Right lung (tissue), 10 donors: ENCODE measurements at places on chromosomes 1 and 21. TPM values are rescaled to one million over a fixed set of nuclear protein-coding genes. Genes with fewer than 3 reads are reported as not detected.
A peak's percentile ranks its signal among the peaks of the same experiment; 100 is the strongest.

- DNase-seq = no peak
These were observed 31.9 kb upstream of the ECE1 start for GRCh38 chr1:21321963-21322680.

GRCh38 chr21:21332492-21332891 is 334.3 kb downstream of the NCAM2 start:
- DNase-seq = no peak

DNA sequence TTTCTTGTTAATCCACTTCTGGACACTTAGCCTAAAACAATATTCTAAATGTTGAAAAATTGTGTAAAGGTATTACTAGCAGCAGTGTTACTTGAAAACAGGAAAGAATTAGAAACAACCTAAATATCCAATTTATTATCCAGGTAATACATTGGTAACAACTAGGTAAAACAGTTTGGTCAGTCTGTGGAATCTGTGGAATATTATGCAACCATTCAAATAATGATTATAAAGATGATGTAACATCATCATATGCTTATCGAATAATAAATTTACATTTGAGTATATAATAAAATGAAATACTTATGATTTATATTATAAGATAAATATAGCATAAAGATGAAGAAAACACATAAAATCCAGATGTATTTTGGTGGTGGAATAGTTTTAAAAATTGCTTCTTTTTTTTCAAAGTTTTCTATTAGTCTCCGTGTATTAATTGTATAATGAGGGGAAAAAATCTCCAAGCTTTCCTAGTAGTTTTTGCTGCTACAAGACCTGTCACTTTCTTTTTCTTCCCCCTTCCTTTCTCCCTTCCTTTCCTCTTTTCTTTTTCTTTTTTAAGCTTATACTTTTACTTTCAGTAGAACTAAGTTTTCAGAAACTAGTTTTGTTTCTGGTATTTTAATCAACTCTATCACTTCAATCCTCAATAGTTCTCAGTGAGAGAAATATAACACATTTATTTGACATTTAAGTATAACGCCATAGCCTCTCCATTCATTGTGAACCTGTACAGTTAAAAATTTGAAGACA is 197.8 kb upstream of the HMCN1 start:
- no peak for DNase-seq

GRCh38 chr21:44499211-44499560 is 40.8 kb downstream of the KRTAP10-1 start:
- no peak for DNase-seq

DNA sequence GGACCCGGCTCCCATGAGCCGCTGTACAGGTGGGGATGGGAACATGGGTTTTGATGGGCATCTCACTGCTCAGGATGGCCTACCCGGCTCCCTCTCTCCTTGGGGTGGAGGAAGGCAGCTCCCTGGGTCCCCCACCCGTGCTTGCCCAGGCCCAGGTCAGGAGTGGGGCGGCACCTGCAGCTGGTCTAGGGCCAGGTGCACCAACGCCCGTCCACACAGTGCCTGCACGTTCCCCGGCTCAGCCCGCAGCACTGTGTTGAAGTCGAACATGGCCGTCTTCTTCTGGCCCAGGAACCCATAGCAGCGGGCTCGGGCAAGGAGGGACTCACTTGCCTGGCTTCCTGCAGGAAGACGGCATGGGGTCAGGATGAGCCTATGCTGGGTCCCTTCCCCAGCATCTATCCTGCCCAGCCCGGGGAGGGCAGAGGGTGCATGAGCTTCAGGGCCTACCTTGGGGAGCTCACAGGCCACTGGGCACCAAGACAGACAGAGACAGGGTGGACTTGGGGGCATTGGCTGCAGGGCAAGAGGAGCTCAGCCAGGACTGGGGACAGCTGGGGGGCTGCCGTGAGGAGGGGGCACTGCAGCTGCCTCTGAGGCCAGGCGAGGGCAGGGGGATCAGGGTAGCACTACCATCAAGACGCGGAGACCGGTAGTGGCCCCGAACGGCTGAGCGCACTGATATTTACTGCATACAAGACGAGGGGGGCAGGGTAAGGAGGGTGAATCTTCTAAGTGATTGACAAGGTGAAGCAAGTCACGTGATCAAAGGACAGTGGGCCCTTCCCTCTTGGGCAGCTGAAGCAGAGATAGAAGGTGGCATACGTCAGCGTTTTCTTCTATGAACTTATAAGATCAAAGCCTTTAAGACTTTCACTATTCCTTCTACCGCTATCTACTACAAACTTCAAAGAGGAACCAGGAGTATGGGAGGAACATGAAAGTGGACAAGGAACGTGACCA is 17.8 kb downstream of the TTC34 start:
- DNase-seq = no peak

DNA sequence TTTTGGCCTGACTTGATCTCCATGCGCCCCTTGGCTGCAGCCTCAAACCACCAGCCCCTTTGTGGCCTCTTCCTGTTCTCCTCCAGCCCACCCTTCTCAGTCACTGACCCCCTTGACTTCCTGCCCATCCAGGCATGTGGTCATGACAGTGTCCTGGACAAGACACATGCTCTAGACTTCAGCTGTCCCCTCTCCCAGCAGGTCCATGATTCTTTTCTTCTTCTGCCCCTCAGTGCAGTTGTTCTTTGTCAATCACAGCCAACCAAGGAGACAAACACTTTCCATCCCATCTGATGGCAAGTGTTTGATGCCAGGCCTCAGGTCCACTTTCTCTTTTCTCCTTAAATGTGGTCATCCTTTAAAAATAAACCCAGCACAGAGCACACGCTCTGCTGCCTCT is 49.7 kb downstream of the SYT6 start:
- no peak for DNase-seq

- DNase-seq = peak; percentile 26
These were observed 56.7 kb upstream of the B3GALT5 start for GRCh38 chr21:39555911-39556590.

- DNase-seq = no peak
These were observed 243.0 kb upstream of the GJB5 start for GRCh38 chr1:34511802-34512201.

GRCh38 chr1:4019147-4019521 is 119.1 kb upstream of the C1orf174 start:
- DNase-seq = no peak

GRCh38 chr1:245156736-245157505 is 2.1 kb downstream of the KIF26B start:
- no peak for DNase-seq

DNA sequence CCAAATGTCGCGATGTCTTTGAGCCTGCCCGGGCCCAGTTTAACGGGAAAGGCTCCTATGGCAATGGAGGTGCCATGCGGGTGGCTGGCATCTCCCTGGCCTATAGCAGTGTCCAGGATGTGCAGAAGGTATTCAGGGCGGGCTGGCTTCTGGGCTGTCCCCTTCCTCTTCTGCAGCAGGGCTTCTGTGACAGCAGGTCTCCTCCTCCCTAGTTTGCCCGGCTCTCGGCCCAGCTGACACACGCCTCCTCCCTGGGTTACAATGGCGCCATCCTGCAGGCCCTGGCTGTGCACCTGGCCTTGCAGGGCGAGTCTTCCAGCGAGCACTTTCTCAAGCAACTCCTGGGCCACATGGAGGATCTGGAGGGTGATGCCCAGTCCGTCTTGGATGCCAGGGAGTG is 3.0 kb downstream of the ADPRS start:
- DNase-seq = no peak

GRCh38 chr1:37755951-37756560 is 8.9 kb downstream of the EPHA10 start:
- no peak for DNase-seq

DNA sequence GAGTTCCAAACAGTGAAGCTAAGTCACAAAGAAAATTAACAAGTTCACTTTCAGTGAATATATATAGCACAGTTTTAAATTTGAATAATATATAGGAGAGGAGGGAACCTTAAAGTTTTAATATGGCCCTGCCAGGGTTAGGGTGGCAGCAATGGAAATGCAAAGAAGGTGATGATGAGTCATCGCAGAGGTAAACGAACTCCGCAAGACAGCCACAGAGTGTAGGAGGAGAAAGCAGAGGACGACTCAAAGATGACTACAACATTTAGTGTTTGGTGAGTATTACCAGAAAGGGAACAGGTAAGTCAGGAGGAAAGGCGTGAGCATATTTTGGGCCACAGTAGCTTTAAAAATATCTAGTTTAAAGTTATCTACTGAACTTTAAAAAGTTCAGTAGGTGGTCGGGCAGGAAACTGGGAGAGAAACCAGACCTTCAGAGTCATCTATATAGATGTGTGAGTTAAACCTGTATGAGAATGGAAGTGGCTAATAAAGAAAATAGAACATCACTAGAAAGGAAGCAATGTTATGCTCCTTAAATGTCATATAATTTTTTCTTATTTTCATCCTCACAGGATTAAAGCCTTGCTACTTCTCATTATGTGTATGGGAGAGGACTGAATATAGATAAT is 75.7 kb downstream of the UCHL5 start:
- DNase-seq = no peak

- no peak for DNase-seq
These were observed 56.0 kb downstream of the PTPRU start for GRCh38 chr1:29292344-29292743.

- DNase-seq = no peak
These were observed 5.5 kb downstream of the PTP4A2 start for GRCh38 chr1:31932491-31933316.

- no peak for DNase-seq
These were observed at the start of gene B3GALNT2 for GRCh38 chr1:235504122-235504493. TSS of gene B3GALNT2 (minus strand) at chr1:235504452. CDS start at chr1:235504252, 200 bp downstream.

- no peak for DNase-seq
These were observed 3.9 kb downstream of the HES4 start for GRCh38 chr1:995665-996633.

- no peak for DNase-seq
These were observed 26.8 kb upstream of the CNN3 start for GRCh38 chr1:94953746-94954145.

- DNase-seq = no peak
These were observed 39.1 kb downstream of the KCNJ6 start for GRCh38 chr21:37877171-37877570.

GRCh38 chr1:79695138-79695537 is 688.6 kb upstream of the ADGRL4 start:
- DNase-seq = no peak

DNA sequence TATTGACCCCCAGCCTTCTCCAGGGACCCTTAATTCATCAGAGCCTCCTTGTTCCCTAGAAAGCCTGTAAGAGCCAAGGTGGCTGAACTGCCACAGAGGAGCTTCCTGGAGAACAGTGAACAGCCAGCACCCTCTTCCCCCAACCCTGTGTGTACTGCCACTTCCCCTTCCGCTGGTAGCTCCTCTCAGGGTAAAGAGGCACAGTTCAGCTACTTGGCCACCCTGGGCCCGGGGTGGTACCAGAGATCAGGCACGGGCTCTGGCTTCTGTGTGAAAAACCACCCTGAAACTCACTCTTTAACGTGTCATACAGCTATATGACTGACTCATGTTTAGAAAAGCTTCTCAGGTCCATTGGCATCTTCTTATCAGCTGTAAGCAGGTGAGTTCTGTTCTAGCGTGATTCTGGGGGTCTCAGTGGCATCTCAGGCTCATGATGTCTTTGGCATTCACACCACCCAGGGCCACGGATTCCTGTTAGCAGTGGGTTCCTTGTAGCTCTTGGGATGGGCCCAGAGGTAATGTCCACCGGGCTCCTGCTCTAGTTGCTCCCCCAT is 22.4 kb downstream of the ARMH1 start:
- no peak for DNase-seq

DNA sequence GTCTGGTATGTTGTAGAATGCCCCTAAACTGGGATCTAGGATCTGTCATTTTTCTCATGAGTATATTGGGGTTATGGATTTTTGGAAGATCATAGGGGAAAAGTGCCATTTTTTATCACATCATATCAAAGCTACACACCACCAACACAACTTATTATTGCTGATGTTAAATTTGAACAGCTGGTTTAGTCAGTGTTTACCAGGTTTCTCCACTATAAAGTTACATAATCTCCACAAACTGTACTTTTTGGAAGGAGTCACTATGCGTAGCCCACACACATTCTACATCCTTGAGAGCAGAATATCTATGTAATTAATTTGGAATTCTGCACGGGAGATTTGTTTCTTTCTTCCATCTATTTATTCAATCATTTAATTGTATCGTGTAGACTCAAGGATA is 35.2 kb downstream of the RC3H1 start:
- DNase-seq = no peak

DNA sequence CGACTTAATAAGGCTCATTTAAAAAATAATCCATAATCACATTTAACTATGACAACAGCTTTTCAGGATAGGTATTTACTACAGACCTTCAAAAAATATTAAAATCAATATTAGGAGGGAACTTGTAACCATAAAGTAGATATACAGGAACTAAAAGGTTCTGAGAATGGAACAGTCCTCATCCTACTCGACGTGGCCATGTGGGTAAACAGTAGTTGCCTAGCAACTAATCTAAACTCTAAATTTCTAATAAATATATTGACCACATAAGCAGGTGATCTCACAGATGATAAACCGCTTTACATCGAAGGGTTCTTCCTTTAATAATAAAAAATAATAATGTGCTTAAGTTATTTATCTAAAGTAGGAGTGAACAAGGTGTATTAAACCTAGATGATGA is 7.9 kb downstream of the AKT3 start:
- DNase-seq = no peak

DNA sequence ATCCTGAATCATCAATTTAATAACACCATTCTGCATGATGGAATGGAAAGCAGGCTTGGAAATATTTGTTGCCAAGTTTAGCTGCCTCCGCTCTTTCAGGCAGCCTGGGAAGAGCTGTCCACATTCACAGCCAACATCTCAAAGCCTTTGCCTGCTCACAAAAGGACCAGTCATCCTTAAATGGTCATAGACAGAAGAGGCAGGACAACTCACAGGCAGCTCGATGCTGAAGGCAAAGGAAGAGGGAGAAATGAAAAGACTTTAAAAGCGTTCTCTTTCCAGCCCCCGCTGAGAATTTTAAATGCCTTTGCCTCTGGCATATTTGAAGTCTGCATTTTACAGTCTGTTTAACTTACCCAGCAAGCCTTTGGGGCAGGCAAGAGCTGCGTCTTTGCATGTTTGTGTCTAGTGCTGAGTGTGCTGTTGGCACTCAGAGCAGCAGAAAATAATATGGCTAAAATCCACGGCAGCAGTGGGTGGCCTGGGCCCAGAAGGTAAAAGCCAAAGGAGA is 68.9 kb downstream of the NMNAT2 start:
- peak; percentile 31 for DNase-seq

- no peak for DNase-seq
These were observed 5.0 kb downstream of the MEF2D start for GRCh38 chr1:156495401-156496140.

The SEC16B gene
- 4.0 TPM for polyA plus RNA-seq

The G0S2 gene
- 29.3 TPM for polyA plus RNA-seq

The CYP4Z1 gene
- polyA plus RNA-seq = 0.35 TPM

The TSSK3 gene
- 5.4 TPM for polyA plus RNA-seq

The FCRL4 gene
- not detected for polyA plus RNA-seq

The CFHR1 gene
- 1.1 TPM for polyA plus RNA-seq

The ABCG1 gene
- polyA plus RNA-seq = 10.1 TPM

The AUNIP gene
- polyA plus RNA-seq = 2.2 TPM

The GPR3 gene
- 1.1 TPM for polyA plus RNA-seq

The TRIM17 gene
- polyA plus RNA-seq = 3.9 TPM
